ENCODE measurements at places on chromosomes 2 and 18. TPM values are rescaled to one million over a fixed set of nuclear protein-coding genes. Genes with fewer than 3 reads are reported as not detected.
A peak's percentile ranks its signal among the peaks of the same experiment; 100 is the strongest.

DNA sequence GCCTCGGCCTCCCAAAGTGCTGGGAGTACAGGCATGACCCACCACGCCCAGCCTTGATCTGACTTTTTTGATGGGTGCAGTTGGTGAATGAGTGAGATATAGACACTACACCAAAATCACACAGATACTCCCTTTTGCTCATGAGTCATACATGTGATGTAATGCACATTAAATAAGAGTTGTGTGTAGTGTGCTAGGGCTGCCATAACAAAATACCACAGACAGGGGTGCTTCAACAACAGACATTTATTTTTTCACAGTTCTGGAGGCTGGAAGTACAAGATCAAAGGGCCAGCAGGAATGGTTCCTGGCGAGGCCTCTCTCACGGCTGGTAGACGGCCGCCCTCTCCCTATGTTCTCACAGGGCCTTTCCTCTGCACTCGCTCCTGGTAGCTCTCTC is 46.6 kb downstream of the GBX2 start:
- no peaks in the 10 kb centered on the region for H3K4me1 ChIP-seq
- no peaks in the 10 kb centered on the region for H3K27me3 ChIP-seq
- no peak overlapping the region for H3K4me3 ChIP-seq

DNA sequence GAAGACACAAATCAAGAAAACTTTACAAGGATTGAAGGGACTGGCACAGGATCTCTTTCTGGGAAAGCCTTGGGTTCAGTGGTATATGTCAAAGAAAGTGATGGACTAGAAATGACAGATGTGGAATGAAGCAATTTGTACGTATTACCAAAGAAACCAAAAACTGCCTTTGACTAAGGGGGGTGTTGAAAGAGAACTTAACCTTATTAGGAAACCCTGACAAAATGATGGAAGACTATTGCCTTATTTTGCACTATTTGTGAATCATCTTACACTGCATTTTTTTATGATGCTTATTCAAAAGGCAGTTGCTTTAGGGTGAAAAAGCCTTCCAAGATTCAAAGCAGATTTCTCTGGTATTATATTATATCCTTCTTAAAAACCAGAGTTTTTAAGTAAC is 4.0 kb downstream of the TSGA10 start:
- no peak overlapping the region for H3K4me3 ChIP-seq
- H3K4me1 ChIP-seq = peaks cover 15% of the 10 kb centered on the region
- no peak for DNase-seq
- H3K36me3 ChIP-seq = no peaks in the 10 kb centered on the region
- no peaks in the 10 kb centered on the region for H3K27me3 ChIP-seq

GRCh38 chr2:104772996-104773395 is 80.9 kb upstream of the POU3F3 start:
- no peaks in the 10 kb centered on the region for H3K27me3 ChIP-seq
- no peaks in the 10 kb centered on the region for H3K4me1 ChIP-seq
- no peak for DNase-seq
- H3K27ac ChIP-seq = no peak overlapping the region
- H3K36me3 ChIP-seq = no peaks in the 10 kb centered on the region

- no peak overlapping the region for H3K4me3 ChIP-seq
- no peaks in the 10 kb centered on the region for H3K36me3 ChIP-seq
Measured at GRCh38 chr2:67242456-67242855, 154.7 kb upstream of the ETAA1 start.

ABCG5 gene
- not detected for total RNA-seq

GRCh38 chr18:76490033-76490432 is 5.0 kb downstream of the ZNF516 start:
- H3K27ac ChIP-seq = no peak overlapping the region
- H3K4me3 ChIP-seq = no peak overlapping the region
- no peak for DNase-seq
- H3K27me3 ChIP-seq = peaks cover 4% of the 10 kb centered on the region
- no peaks in the 10 kb centered on the region for H3K36me3 ChIP-seq

DNA sequence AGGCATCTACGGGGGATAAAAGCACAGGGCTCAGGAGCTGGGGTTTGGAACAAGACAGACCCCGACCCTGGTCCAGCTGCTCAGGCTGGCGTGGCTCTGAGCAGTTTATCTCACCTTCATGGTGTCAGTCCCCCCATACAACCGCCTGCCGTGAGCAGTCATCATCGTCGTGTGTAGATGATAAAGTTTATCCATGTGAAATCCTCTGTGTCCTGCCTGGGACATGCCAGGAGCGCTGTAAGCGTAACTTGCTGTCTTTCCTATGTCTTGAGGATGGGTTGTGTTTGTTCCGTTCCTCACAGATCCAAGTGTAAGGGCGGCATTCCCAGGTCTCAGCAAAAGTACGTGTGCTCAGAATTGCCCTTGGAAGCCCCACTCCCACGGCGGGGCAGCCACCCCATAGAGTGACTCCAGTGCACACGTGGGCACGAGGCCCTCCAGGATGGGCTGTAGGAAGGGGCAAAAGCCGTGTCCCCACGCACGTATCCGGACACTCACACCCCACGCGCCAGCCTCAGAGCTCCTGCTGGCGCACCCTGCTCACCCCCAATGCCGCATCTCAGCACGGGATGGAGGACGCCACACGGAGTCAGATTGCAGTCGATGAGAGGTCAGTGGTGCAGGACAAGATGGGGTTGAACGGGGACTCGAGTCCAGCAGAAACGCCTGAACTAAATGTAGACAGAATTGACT is 50.9 kb downstream of the ADI1 start:
- H3K27ac ChIP-seq = no peak overlapping the region
- H3K4me3 ChIP-seq = no peak overlapping the region
- DNase-seq = no peak
- peaks cover 32% of the 10 kb centered on the region for H3K36me3 ChIP-seq
- H3K4me1 ChIP-seq = no peaks in the 10 kb centered on the region

DNA sequence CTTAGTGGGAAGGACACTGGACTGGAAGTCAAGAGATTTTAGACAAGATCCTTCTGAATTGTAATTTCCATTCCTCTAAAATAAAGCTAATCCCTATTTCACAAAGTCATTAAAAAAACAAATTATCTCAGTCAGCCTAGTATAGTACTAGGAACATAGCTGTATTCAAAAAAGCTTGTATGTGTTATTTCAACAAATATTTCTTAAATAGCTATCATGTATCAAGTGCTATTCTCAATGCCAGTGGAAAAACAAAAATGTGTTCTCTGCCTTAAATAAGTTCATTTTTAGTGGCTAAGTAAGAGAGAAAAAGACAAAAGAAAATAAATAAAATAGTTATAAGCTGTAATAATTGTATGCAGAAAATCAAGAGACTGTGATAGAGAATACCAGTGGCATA is 541.8 kb upstream of the CDH2 start:
- DNase-seq = no peak
- H3K4me1 ChIP-seq = no peaks in the 10 kb centered on the region
- H3K27me3 ChIP-seq = no peaks in the 10 kb centered on the region
- no peak overlapping the region for H3K4me3 ChIP-seq
- H3K27ac ChIP-seq = no peak overlapping the region

GRCh38 chr2:180472133-180472532 is 465.0 kb upstream of the CWC22 start:
- no peak for DNase-seq
- no peaks in the 10 kb centered on the region for H3K36me3 ChIP-seq
- no peak overlapping the region for H3K27ac ChIP-seq
- H3K4me1 ChIP-seq = no peaks in the 10 kb centered on the region

ABCB11 gene
- total RNA-seq = not detected

DNA sequence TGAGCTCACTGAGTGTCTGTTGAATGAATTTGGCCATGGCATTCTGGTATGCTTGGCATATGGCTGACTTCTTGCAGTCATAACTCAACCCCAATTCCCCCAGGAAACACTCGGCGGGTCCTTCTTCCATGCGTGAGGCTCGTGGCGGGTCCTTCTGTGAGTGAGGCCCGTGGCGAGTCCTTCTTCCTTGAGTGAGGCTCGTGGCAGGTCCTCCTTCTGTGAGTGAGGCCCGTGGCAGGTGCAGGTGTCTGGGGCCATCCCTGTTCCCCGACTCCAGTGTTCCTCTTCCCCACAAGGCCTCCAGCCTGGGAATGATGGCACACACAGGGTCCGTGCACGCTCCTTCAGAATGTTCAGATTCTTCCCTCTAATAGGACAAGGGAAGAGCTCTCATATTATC is 169.0 kb downstream of the EIPR1 start:
- no peaks in the 10 kb centered on the region for H3K36me3 ChIP-seq
- H3K27me3 ChIP-seq = no peaks in the 10 kb centered on the region
- no peak for DNase-seq

MROH2A gene
- total RNA-seq = not detected

GRCh38 chr18:49988733-49989132 is 175.4 kb upstream of the ACAA2 start:
- DNase-seq = no peak
- H3K36me3 ChIP-seq = no peaks in the 10 kb centered on the region
- no peaks in the 10 kb centered on the region for H3K4me1 ChIP-seq
- no peaks in the 10 kb centered on the region for H3K27me3 ChIP-seq
- no peak overlapping the region for H3K27ac ChIP-seq

DNA sequence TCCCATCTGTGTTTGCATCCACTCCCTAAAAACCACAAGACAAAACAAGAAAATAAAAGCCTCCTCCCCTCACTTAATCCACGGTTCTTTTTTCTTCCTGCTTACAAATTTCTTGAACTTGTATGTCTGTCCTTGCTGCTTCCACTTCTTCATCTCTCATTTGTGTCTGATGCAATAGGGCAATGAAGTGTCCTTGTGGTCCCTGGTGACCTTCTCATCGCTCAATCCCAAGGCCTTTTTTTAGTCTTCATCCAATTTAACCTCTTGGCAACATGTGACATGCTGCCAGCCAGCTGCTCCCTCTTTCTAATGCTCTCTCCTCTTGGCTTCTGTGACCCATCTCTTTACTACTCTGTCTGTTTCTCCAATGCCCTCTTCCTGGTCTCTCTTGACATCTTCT is 87.6 kb downstream of the SEMA4F start:
- H3K27me3 ChIP-seq = no peaks in the 10 kb centered on the region
- DNase-seq = no peak
- no peaks in the 10 kb centered on the region for H3K36me3 ChIP-seq
- H3K27ac ChIP-seq = no peak overlapping the region
- H3K4me3 ChIP-seq = no peak overlapping the region

CGREF1 gene
- 2.7 TPM for total RNA-seq

DNA sequence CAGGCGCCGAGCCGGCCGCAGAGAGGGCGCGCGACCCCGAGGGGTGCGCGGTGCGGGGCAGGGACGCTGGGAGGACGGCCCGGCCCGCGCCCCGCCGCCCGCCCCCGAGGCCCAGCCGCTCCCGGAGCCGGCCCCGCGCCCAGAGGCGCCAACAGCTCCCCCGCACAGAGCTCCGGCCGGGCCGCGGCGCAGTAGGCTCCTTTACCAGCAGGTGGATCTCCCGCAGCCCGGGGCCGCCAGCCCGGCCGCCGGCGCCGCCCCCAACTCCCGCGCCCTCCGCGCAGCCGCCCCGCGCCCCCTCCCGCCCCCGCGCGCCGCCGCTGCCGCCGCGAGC is 258 bp downstream of the MGAT4A start:
- peaks cover 62% of the 10 kb centered on the region for H3K4me1 ChIP-seq
- DNase-seq = peak; percentile 65
- no peaks in the 10 kb centered on the region for H3K27me3 ChIP-seq
- peak overlapping the region; percentile 32 for H3K27ac ChIP-seq
- no peaks in the 10 kb centered on the region for H3K36me3 ChIP-seq

GRCh38 chr18:72075040-72075439 is 469.1 kb downstream of the CBLN2 start:
- no peaks in the 10 kb centered on the region for H3K4me1 ChIP-seq
- H3K4me3 ChIP-seq = no peak overlapping the region
- no peak overlapping the region for H3K27ac ChIP-seq
- no peak for DNase-seq
- no peaks in the 10 kb centered on the region for H3K36me3 ChIP-seq
- H3K27me3 ChIP-seq = no peaks in the 10 kb centered on the region

- H3K27me3 ChIP-seq = peaks cover 14% of the 10 kb centered on the region
- H3K27ac ChIP-seq = no peak overlapping the region
- H3K4me1 ChIP-seq = peaks cover 7% of the 10 kb centered on the region
- H3K4me3 ChIP-seq = no peak overlapping the region
- no peaks in the 10 kb centered on the region for H3K36me3 ChIP-seq
Measured at GRCh38 chr2:229719926-229720647, 5.7 kb upstream of the DNER start.

GRCh38 chr2:182132605-182133004 is 147.0 kb downstream of the PPP1R1C start:
- no peaks in the 10 kb centered on the region for H3K4me1 ChIP-seq
- DNase-seq = no peak
- H3K27me3 ChIP-seq = no peaks in the 10 kb centered on the region
- no peak overlapping the region for H3K27ac ChIP-seq
- H3K4me3 ChIP-seq = no peak overlapping the region

NCOA1 gene
- total RNA-seq = 32.2 TPM

GRCh38 chr2:179438654-179439053 is 174.0 kb upstream of the SESTD1 start:
- no peaks in the 10 kb centered on the region for H3K4me1 ChIP-seq
- H3K36me3 ChIP-seq = no peaks in the 10 kb centered on the region
- H3K27ac ChIP-seq = no peak overlapping the region
- DNase-seq = no peak
- H3K27me3 ChIP-seq = no peaks in the 10 kb centered on the region
- no peak overlapping the region for H3K4me3 ChIP-seq

DNA sequence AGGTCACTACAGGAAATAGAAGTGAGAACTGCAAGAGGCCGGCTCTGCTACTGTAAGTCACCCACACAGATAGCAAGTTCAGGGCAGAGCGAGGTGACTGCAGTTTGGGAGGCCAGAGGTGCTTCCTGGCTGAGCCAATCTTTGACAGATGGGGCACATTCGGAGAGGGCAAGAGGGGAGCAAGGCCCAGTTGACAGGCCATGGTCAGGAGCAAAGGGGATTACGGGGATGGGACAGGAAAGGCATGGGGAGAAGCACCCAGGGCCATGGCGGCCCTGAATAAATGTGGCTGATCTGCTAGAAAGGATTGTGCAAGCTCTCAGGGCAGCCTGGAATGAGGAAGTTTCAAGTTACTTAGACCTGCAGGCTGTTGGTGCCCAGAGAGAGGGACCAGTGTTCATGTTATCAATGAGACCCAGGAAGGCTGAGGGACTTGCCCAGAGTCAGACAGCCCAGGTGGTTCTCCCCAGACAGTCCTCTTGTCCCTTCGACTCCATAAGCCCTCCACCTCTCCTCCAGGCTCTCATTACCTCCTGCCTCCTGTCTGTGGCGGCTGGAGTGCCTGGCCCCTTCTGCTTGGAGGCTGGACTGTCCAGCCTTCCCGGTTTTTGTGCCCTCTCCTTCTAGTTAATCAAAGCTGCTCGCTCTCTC is 123.3 kb downstream of the CTIF start:
- no peak overlapping the region for H3K27ac ChIP-seq
- no peaks in the 10 kb centered on the region for H3K27me3 ChIP-seq
- no peak for DNase-seq
- H3K36me3 ChIP-seq = no peaks in the 10 kb centered on the region
- H3K4me1 ChIP-seq = no peaks in the 10 kb centered on the region

- peak overlapping the region; percentile 58 for H3K4me3 ChIP-seq
- no peaks in the 10 kb centered on the region for H3K27me3 ChIP-seq
- H3K4me1 ChIP-seq = peaks cover 68% of the 10 kb centered on the region
- no peak overlapping the region for H3K27ac ChIP-seq
Measured at GRCh38 chr2:225037415-225038230, 4.6 kb downstream of the DOCK10 start.

OXER1 gene
- total RNA-seq = not detected

GRCh38 chr2:38474715-38475566 is 97.9 kb upstream of the ATL2 start:
- H3K27me3 ChIP-seq = no peaks in the 10 kb centered on the region
- H3K4me1 ChIP-seq = no peaks in the 10 kb centered on the region
- H3K36me3 ChIP-seq = no peaks in the 10 kb centered on the region
- H3K27ac ChIP-seq = no peak overlapping the region
- H3K4me3 ChIP-seq = no peak overlapping the region
- DNase-seq = no peak

SH3BP4 gene
- total RNA-seq = 0.18 TPM

- H3K4me3 ChIP-seq = no peak overlapping the region
- H3K4me1 ChIP-seq = no peaks in the 10 kb centered on the region
- no peak overlapping the region for H3K27ac ChIP-seq
Measured at GRCh38 chr18:34760444-34760843, 50.3 kb downstream of the DTNA start.

All from CD8-positive, alpha-beta memory T cell (primary cell).